ENCODE measurements at places on chromosomes 13 and 19. TPM values are rescaled to one million over a fixed set of nuclear protein-coding genes. Genes with fewer than 3 reads are reported as not detected.

DNA sequence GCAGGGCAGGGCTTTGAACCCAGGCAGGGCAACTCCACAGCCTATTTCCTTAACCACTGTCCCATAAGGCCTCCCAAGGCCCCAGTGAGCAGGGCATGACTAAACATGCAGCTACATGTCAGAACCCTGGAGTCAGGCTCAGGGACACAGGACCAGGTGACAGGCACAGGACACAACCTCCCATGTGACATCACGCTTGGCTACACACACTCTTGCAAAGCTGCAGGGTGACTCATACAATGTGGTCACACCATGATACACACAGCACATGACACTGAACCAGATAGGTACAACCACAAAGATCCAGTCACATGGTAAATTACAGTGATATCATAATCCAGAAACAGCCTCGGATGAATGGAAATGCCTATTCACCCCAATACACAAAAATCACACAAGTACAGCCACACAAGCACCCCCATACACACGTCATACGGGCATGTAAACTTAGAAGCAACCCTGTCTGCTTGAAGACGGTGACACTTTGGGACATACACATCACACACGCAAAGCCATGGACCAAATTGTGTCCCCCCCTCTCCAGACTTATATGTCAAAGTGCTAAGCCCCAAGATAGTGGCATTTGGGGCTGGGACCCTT is 14.5 kb downstream of the KLK4 start:
- ATAC-seq = peak; percentile 96

GRCh38 chr13:80742033-80742432 is 401.1 kb upstream of the SPRY2 start:
- no peak for ATAC-seq

- no peak for ATAC-seq
These were observed 2.4 kb upstream of the SBK2 start for GRCh38 chr19:55539090-55539984.

Gene CEACAM20
- total RNA-seq = not detected

GRCh38 chr13:24505756-24506155 is 6.8 kb downstream of the PARP4 start:
- ATAC-seq = no peak

- ATAC-seq = no peak
These were observed 2.4 kb upstream of the NFIC start for GRCh38 chr19:3363841-3364500.

- ATAC-seq = peak; percentile 85
These were observed at the start of gene PLEKHF1 for GRCh38 chr19:29665215-29665825. TSS of gene PLEKHF1 (plus strand) at chr19:29665461. CDS start at chr19:29673840, 8,379 bp downstream.

GRCh38 chr13:107649079-107649478 is 566.3 kb downstream of the LIG4 start:
- ATAC-seq = no peak

Gene JSRP1
- 0.61 TPM for total RNA-seq

DNA sequence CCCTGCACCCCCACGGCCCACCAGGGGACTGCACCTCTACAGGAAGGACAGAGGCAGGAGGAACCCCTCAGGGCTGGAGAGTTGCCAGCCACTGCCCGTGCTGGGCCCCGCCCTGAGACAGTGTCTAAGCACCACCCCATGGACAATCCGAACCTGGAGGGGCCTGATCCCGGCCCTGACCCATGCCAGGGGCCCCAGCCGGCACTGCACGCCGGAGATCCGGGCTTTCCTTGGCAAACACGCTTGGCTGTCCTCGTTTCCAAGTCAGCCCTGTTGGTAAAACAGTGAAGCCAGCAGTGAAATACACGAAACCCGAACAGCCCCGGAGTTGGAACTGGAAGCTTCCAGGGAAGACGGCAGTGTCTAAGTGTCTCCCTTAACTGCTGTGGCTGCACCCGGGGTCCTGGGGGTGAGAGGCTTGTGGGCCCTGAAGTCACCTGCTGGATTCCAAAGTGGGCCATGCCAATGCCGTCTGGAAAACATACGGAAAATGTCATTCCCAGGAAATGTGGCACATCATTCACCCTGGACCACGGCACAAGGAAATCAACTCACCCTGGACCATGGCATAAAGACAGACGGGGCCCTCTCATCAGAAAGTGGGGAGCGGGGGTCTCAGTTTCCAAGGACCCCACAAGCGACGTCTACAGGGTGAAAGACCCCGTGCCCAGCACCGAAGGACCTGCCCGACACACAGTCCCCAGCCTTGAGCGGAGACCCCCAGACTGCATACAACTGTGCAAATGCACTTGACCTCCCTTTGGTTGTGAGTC is 30.9 kb downstream of the RASA3 start:
- no peak for ATAC-seq

- ATAC-seq = no peak
These were observed 375.5 kb upstream of the SLITRK5 start for GRCh38 chr13:87295636-87296035.

Gene CASP14
- total RNA-seq = not detected

Gene DCT
- total RNA-seq = not detected

GRCh38 chr13:58620176-58620575 is 988.6 kb downstream of the PCDH17 start:
- no peak for ATAC-seq

- ATAC-seq = peak; percentile 71
These were observed 1.3 kb downstream of the IL11 start for GRCh38 chr19:55368701-55369563.

DNA sequence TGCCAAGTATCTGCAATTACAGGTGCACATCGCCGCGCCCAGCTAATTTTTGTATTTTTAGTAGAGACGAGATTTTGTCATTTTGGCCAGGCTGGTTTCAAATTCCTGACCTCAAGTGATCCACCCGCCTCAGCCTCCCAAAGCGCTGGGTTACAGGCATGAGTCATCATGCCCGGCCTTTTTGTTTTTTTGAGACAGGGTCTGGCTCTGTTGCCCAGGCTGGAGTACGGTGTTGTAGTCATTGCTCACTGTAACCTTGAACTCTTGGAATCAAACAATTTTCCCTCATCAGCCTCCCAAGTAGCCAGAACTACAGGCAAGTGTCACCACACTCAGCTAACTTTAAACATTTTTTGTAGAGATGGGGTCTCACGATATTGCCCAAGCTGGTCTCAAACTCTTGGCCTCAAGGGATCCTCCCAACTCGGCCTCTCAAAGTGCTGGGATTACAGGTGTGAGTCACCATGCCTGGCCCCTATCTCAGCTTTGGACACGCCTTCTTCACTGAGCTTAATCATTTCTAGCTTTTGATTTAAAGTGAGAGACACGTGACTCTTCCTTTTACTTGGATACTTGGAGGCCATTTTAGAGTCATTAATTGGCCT is 4.0 kb upstream of the IRGC start:
- peak; percentile 66 for ATAC-seq

Gene KRI1
- 43.3 TPM for total RNA-seq

DNA sequence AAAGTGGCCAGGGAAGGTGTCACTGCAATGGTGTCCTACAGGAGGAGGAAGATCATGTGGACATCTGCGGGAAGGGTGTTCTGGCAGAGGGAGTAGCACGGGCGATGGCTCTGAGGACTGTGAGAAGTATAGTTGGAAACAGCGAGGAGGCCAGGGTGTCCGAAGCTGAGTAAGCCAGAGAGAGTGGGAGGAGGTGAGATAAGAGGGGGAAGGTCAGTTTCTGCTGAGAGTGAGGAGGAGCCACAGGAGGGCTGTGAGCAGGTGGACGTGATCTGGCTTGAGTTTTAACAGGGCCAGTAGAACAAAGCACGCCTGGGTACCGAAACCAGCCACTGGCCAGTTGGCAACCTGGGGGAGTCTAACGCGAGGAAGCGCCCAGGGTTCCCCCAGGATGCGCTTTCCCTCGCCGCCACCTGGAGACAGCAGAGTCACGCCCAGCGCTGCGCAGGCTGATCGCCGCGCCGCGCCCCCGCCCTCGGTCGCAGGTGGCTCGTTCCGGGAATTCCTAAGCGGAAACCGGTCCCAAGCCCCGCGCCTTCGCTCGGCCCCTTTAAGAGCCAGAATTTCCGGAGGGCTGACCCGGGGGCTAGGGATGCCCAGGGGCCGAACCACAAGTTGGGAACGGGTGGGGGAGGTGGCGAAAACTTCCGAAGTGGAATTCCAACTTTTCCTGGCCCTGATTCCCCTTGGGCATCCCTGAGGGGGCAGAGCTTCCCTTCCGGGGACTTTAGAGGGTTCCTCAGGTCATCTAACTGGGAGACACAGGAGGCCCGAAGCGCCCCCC is 1.1 kb upstream of the LSR start:
- peak; percentile 73 for ATAC-seq

- no peak for ATAC-seq
These were observed 8.4 kb upstream of the RPS15 start for GRCh38 chr19:1429750-1430149.

DNA sequence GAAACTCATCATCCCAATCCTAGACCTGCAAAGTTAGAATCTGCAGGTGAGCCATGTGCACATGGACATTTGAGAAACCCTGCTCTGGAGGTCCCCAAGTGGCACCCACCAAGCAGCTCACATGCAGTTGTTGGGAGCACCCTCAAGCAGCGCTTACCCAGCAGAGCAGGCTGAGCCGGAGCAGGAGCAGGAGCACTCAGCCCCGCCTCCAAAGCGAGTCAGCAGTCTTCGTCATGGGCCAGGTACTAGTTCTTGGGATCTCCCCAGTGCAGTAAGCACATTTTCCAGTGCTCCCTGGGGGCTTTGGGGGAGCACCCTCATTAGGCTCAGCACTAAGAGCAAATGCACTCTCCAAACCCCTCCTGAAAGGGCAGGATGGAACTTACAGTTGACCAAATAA is 572.7 kb downstream of the IRS2 start:
- no peak for ATAC-seq

Gene C1QTNF9B
- total RNA-seq = not detected

DNA sequence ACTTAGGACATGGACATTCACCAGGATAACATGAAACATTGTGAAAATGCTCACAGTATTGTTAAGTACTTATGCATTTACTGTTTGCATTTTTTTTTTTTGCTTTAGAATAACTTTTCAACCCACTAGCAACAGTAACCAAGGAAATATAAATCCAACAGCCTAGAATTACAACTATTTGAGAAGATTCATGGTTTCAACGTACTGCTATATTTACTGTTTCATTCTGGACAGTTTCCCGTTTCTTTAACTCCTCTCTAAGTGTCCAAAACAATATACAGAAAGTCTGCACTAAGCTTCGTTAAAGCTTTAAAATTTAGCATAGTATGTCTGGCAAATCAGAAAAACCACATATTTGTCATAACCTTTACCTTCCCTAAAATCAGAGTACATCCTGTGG is 2.7 kb downstream of the SMAD9 start:
- ATAC-seq = no peak

Gene ZNF285
- total RNA-seq = 1.9 TPM

GRCh38 chr19:49635530-49636232 is 4.3 kb downstream of the RRAS start:
- no peak for ATAC-seq

Gene CEACAM6
- total RNA-seq = not detected

DNA sequence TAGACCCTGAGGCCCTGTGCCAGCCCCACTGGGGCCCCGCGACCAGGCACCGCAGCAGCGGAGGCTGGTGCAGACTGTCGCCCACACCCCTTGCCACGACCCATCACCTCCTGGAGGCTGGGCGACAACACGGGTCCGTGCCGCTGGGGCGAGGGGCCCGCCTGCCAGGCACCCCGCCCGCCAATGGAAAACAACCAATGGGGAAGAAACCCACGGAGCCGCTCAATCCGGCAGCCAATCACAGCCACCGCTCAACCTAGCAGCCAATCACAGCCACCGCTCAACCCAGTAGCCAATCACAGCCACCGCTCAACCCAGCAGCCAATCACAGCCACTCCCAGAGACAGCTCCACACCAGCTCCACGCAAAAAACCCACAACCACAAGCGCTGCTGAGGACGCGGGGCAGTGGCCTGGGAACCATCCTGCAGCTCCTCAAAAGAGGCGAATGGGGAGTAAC is 29.7 kb downstream of the GPX4 start:
- ATAC-seq = peak; percentile 75

Gene PSG3
- 0.13 TPM for total RNA-seq

DNA sequence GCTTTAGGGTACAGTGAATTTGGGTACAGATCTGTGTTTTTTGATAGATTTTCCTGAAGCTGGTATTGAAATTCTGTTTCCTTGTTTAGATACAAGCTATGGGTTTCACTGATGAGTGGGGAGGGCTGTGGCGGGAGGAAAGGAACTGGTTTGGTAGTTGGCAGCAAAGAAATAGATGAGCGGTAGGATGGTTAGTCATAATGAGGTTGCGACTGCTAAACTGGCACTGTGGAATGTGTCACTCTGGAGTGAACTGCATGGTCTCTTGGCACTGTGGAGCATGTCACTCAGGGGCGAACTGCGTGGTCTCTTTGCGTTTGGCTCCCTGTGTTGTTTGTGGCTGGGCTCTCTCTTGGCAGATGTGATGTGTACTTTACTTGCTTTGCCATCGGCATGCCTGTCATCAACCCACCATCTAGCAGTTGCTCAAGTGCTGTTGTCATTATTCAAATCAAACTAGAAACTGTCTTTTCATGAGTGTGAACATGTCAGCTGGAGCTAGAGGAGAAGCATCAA is 82.1 kb downstream of the ATP8A2 start:
- ATAC-seq = no peak

Gene LRRC4B
- total RNA-seq = not detected

Gene TEKTIP1
- 2.1 TPM for total RNA-seq

GRCh38 chr13:93409001-93409400 is 182.4 kb downstream of the GPC6 start:
- no peak for ATAC-seq

Gene FFAR3
- 2.3 TPM for total RNA-seq

DNA sequence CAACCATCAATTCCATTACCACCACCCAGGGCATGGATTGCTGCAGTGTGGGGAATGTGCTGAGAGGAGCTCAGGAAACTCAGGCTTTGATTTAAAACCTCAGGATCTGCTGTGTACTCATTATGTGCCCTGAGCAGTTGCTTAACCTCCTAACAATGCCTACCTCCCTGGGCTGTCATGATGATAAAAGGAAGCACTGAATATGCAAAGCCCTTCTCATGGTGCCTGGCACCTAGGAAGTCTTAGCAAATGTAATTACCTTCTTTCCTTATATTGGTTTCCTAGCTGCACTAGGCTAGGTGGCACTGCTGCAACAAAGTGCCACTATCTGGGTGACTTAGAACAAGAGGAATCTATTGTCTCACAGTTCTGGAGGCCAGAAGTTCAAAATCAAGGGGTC is 62.2 kb downstream of the KCTD12 start:
- no peak for ATAC-seq

Gene YJEFN3
- total RNA-seq = 10.3 TPM

- ATAC-seq = no peak
These were observed 27.3 kb downstream of the EPSTI1 start for GRCh38 chr13:42964761-42965161.

- no peak for ATAC-seq
These were observed 278.4 kb upstream of the DACH1 start for GRCh38 chr13:72145383-72145782.

- ATAC-seq = no peak
These were observed 6.4 kb downstream of the ATP11A start for GRCh38 chr13:112696001-112696868.

DNA sequence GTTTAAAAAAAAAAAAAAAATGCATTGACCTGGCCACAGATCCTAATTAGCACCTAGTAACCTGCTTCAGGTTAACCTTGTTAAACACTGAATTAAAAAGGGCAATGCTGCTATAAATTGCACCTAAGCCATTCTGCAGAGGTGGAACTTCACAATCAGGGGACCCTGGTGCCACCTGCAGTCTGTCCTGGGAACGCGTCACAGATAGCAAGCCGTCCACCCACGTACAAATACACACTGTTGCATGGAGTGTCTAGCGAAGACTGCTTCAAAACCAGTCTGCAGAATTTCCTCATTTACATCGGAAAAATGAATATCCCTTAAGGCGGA is 169.3 kb downstream of the COL4A1 start:
- peak; percentile 57 for ATAC-seq

- ATAC-seq = no peak
These were observed 6.3 kb upstream of the CRTC1 start for GRCh38 chr19:18677156-18677555.

Data from activated T-helper 17 cell treated with anti-CD3 and anti-CD28 coated beads, Interleukin-2, amount 50 U/mL, for 72 hours (primary cell).